ENCODE measurements at places on chromosomes 2 and 18. TPM values are rescaled to one million over a fixed set of nuclear protein-coding genes. Genes with fewer than 3 reads are reported as not detected.

- peaks cover 20% of the 10 kb centered on the region for H3K4me1 ChIP-seq
- H3K4me3 ChIP-seq, result no peak overlapping the region
- H3K27me3 ChIP-seq, result peaks cover 6% of the 10 kb centered on the region
- DNase-seq, result peak; percentile 51
- H3K36me3 ChIP-seq, result no peaks in the 10 kb centered on the region
- no peak overlapping the region for H3K27ac ChIP-seq
Measured at GRCh38 chr2:85112906-85113625, 20.1 kb upstream of the TCF7L1 start.

Gene KRTCAP3
- not detected for total RNA-seq

DNA sequence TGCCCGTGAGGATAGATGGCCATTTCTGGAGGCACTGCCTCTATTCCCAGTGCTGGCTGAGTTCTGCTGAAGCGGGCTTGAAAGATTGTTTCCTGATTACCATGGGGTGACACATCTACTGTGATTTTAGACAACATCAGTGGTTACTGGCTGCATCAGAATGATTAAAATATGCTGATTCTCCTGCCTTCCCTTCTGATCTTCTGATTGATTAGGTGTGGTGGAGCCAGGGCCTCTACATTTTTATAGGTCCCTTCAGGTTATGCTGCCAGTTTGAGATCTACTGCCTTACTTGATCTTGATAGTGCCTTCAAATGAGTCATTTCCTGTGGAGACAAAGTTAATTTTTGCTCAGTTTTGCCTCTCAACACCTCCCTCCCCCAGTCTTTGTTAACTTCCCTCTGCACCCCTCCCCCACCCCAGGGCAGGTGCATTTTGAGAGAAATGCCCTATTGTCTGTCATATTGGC, 31.6 kb upstream of the SNORC start:
- peaks cover 10% of the 10 kb centered on the region for H3K4me1 ChIP-seq
- H3K27me3 ChIP-seq, result no peaks in the 10 kb centered on the region
- DNase-seq, result peak; percentile 26
- H3K4me3 ChIP-seq, result no peak overlapping the region
- H3K36me3 ChIP-seq, result peaks cover 25% of the 10 kb centered on the region

GRCh38 chr2:127611076-127611925, 34.7 kb upstream of the GPR17 start:
- no peaks in the 10 kb centered on the region for H3K27me3 ChIP-seq
- no peak for DNase-seq
- H3K4me1 ChIP-seq, result peaks cover 12% of the 10 kb centered on the region

GRCh38 chr2:169265591-169265990, 96.7 kb downstream of the LRP2 start:
- H3K27ac ChIP-seq, result no peak overlapping the region
- H3K4me1 ChIP-seq, result no peaks in the 10 kb centered on the region

GRCh38 chr2:102839668-102840388, 78.0 kb downstream of the TMEM182 start:
- DNase-seq, result peak; percentile 53
- H3K27me3 ChIP-seq, result no peaks in the 10 kb centered on the region
- H3K4me1 ChIP-seq, result no peaks in the 10 kb centered on the region
- H3K27ac ChIP-seq, result no peak overlapping the region
- no peak overlapping the region for H3K4me3 ChIP-seq

DNA sequence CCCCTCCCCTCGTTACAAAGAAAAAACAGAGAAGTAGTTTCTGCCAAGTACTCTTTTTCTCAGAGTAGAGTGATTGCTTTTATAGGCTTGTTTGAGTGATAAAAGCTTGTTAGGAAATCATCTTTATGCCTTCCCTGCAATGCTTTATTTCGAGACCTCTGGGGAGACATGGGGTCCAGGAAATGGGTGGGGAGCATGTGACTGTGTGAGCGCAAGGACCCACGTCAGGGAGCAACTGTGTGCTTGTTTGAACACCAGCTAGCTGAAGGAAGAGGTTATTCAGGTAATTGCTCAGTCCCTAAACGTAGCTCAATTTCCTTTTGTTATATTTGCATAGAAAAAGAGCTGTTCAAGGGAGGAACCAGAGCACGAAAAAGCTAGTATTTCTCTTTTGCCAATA, 187.3 kb downstream of the FAM210A start:
- H3K27ac ChIP-seq, result no peak overlapping the region
- H3K36me3 ChIP-seq, result no peaks in the 10 kb centered on the region
- peaks cover 12% of the 10 kb centered on the region for H3K27me3 ChIP-seq
- H3K4me3 ChIP-seq, result no peak overlapping the region

DNA sequence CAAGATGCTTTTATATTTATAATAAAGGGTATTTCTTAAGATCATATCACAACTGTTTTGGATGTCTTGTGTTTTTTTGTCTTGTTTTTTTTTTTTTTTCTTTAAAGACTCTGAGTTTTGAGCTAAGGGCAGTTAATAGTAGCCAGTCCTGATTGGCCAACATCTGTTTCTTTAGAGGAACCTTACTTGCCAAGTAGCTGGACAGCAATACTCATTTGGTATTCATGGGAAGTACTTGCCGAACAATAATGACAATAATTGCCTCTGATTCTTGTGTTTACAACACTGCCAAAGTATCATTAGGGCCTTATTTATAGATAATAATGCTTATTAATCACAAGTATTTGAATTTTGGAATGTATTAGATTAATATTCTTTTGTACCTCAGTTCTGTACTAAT, 17.1 kb upstream of the POU3F3 start:
- H3K4me3 ChIP-seq, result no peak overlapping the region
- peaks cover 11% of the 10 kb centered on the region for H3K27me3 ChIP-seq
- H3K27ac ChIP-seq, result no peak overlapping the region
- no peaks in the 10 kb centered on the region for H3K4me1 ChIP-seq
- no peak for DNase-seq

Measured in GM23248 (cell line).